ENCODE measurements at places on chromosomes 3 and 15.

DNA sequence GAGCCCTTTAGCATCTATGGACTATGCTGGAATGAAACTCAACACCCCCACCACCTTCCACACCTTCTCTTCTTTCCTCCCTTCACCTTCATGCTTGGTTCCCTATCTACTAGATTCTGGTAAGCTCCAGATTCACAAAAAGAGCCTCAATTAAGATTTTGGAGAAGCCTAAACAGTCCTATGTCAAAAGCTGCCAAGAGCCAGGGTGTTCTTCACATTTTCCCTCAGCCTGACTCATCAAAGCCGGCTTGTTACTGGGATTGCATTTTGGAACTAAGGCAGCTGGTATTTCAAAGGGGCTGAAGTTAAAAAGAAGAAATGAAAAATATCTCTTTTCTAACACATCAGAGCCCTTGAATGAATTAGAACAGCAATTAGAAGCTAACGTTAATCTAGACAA, 247.7 kb downstream of the MYRIP start:
- DNase-seq = no peak

DNA sequence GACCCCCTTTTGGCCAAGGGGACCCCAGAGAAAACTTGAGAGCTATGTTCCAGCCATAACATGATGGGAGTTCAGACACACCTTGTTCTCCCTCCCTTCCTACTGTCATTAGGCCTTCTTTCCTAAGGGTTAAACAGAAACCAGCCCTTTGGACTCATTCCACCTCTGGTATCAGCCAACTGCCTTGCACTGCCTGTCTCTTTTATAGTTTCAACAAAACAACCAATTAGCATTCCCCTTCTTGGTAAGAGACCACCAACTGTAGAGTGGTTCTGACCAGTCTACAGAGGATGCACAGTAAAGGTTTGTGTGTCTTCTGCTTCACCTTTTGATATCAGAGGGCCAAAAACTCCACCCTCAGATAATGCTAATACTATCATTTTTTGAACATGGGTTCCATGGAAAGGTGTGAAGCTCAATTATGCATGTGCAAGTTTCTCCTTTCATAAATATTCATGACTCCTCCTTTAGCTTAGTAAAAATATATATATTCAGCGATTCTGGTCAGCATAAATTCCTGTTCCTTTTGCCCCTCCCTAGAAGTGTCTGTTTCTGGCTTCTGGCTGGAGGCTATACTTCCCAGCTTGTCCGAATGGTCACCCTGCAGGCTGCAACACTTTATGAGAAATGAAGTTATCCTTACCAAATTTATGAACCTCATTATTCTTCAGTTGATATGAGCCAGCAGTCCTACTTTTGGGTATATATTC, 55.9 kb downstream of the SERP1 start:
- no peak for DNase-seq

DNA sequence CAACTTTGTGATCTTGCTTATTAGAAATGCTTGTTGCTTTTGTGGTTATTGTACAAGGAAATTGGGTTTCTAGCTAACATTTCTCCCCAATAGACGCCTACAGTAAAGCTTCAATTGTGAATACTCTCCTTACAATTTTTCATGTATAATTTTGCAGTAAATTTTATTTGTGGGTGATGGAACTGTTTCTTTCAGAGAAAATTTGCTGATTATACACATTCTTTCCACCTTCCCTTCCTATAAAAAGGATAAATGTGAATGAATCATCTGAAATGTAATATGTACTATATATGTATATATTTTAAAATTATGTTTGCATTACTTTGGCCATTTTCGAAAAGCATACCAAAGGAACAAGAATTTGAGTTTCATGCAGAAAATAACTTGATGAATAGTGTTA, 162.7 kb upstream of the CRBN start:
- DNase-seq = no peak

DNA sequence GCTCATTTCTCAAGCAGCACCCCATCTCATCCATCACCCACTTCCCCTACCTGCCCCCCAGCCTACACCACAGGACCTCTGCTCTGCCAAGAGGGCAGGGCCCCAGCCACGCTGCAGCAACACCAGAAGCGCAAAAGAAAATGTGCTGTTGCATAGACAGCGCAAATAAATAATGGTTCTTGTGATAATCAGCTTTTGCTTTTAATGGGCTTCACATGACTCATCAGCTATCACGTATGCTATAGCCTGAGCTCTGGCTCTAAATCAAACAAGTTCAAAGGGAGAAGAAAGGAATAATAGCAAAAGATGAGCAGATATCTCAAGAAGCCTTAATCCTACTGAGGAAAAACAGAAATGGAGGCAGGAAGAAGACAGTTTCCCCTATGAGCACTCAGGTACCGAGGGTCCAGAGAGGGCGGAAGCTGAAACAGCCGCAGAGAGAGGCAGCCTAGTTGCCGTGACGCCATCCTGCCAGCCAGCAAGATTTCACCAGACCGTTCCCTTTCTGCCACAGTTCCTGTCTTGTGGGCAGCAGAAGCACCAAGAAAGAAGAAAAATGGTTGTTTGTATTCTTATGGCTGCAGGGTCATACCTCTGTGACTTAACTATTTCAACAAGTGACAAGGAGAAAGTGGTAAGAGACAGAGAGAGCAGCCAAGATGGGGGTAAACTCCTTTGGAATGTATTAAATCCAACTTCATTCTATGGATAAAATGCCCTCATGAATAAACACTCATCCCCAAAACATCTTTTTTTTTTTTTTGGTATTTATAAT, 22.0 kb downstream of the RAB27A start:
- no peak for DNase-seq

DNA sequence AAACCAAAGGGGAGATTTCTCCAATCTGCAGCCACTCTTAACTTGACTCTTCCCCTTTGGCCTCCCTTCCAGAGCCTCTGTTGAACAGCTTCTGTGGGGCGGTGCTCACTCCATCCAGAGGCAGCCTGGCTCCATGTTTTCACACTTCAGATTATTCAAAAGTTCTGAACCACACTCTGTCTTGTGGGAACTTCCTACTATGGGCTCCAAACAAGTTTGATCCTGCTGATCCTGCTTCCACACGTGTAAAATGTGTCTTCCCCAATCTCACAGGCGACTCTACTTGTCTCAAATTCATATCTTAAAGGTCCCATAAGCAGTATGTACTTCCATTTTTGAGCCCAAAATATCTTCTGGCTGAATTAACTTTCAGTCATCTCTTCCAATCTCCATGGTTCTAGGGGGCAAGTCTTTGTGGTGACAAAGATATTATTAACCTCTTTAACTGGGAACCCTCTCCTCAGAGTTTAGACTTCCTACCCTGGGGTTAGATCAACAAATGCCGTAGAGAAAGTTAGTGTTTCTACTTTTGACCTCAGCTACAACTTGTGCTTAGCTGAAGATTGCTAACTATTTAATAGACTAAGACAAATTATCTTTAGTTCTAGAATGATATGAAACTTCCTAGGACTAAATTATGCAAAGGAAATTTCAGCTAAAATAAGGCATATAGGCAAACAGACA, 176.3 kb upstream of the BCL6 start:
- DNase-seq = no peak

GRCh38 chr3:72463083-72463482, 385.2 kb downstream of the SHQ1 start:
- DNase-seq = no peak

DNA sequence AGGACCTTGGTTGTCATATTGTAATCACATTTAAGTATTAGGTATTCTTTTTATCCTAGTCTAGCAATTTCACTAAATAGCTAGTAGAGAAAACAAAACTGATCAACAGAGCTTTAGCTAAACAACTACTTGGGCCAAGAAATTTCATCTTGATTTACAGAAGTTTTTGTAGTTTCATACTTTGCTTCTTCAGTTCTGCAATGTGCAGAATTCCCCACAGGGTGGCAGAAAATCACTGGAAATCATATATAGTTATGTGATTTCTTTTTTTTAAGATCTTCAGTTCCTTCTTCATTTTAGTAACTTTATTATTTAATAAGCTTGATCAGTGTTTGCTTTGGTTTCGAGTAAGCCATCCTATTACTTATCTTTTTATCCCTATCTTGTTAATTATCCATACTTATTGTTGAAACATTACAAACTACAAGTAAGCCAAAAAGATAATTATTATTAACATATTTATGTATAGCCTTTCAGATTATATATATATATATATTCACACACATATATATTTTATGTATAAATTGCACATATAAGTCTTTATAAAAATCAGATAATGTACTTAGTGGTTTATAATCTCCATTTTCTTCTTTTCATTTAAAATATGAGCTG, 2.2 kb upstream of the BNIP2 start:
- DNase-seq = no peak

DNA sequence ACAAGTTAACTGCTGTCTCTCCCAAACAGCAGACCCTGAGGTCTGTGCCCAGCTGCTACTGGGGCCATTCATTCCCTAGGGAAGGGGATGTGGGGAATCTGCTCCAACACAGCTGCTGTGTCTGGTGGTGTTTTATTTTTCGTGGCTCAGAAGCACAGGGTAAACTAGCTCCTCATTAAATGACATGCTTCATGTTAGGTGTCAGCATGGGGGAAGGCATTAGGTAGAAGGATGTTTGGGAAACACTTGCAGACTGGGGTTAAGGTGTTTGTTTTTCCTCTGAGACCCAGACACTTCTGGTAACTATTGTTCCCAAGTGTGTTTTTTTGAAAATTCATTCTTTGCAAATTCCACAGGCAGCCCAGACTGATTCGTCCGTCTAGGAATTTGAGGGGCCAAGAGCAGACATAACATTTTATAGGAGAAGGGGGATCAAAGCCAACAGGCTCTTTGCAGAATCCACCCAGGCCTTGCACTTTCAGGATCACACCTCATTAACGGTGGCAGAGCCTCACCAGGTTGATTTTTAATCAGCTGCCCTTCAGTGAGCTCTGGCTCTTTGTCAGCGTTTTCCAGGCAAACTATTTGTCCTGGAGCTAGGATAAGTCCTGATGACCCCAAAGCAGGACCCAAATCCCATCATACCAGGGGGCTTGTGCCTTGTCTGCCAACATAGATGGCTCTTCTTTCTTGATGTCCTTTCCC, 65.4 kb upstream of the ITGA11 start:
- no peak for DNase-seq

- no peak for DNase-seq
These were observed 679.9 kb downstream of the NTRK3 start for GRCh38 chr15:87576486-87577176.

GRCh38 chr3:50162034-50162883, 7.1 kb downstream of the SEMA3F start:
- DNase-seq = no peak

DNA sequence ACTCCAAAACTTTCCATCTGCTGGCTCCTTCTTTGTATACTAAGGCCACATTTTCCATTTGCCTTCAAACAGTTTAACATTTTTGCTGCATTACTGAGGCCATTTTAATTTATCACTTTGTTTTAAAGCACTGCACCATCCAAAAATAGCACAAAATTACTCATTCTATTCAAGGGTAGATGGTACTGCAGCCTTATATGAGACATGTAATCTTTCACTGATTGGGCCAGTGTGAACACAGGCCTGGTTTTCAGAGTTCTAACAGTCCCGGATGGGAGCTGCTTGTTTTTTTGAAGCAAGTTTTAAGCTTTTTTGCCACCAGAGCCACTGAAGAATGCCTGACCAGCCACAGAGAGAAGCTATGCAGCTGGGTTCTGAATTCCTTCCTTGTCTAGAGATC, 172.3 kb upstream of the TSC22D2 start:
- no peak for DNase-seq

GRCh38 chr3:117786349-117786748, 1076.8 kb downstream of the TUSC7 start:
- DNase-seq = no peak

DNA sequence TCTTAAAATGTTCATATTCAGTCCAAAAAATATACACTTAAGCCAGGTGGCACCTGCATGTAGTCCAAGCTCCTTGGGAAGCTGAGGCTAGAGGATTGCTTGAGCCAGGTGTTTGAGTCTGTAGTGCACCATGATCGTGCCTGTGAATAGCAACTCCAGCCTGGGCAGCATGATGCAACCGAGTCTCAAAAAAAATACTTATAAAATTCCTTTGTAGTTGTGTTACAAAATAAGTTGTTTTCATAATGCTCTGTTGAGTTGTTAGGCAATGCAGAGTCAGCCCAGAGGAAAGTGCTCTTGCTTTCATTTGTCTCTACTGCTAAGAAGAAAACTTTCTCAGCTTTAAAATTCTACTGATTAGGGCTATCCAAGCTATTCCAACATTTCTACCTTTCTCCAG, 442.8 kb upstream of the ARRDC4 start:
- no peak for DNase-seq

DNA sequence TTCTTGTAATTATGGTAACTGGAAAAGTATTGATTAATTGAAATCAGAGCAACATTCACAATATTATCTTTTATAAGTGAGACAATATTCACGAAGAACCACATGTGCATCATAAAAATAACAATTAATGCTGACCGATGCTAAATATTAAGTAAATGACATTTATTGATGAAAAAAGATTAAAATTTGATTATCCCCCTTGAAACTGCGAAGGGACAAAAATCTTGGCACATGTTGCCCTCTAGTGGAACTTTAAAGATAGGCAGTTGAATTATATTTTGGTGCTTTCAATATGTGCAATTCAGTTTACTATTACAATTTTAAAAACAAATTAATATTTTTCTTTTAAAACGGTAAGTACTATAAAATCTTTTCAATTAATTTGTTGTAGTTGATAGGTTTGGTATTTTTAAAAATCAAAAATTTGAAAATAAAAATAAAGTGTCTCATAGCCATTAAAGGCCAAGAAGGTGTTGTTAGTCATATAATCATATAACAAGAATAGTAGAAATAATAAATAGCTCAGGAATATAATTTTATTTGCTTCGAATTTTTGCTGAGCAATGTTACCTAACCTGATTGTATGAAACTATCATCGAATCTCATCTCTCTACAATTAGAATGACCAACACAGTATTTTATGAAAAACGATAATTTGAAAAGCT, 270.2 kb downstream of the ROBO1 start:
- no peak for DNase-seq

GRCh38 chr15:45161666-45162065, 26.1 kb downstream of the SHF start:
- DNase-seq = no peak

DNA sequence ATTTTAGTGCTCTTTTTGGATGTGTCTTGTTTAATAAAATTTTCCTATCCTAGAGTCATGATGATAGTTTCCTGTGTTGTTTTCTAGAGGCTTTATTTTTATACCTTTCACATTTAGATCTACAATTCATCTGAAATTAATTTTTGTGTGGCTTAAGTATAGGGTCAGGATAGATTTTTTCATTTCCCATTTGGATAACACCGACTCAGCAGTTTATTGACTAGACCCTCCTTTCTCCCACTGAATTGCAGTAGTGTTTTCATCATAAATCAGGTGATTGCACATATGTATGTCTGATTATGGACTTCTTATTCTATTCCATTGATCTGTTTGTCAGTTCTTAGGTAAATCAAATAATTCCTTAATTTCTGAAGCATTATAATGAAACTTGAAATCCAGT, 10.4 kb downstream of the PRR23A start:
- no peak for DNase-seq
